ENCODE measurements at places on chromosomes 5 and 9. TPM values are rescaled to one million over a fixed set of nuclear protein-coding genes. Genes with fewer than 3 reads are reported as not detected.

DNA sequence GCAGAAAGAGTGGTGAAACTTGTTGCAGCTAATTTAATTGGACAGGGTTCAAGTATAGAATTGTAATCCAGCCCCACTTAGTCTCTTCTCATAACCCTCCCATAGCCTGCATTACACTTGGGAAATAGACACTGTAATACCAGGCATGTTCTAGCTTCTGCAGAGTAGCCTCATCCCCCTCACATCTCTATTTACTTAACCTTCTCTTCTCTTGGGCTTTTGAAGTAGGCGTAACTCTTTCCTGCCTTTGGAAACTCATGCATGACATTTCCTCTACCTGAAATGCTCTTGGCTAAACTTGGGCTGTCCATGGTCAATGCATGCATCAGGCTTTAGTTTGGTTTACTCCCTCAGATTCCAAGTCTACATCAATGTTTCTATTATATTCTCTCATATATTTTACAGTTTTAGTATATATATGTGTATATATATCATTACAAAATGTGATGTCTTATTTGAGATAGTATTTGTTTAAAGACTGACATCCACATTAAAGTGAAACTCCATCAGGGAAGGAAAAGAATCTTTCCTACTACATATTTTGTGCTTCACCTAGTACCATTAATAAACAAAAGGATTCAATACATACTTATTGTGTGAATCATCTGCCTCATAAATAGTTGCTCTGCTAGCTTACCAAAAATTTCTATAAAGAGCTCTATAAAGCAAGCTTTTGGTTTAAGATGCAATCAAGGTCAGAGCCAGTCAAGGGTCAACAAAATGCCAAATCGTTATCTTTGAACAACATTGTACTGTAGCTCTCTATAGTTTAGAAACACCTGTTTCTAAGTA, 1158.0 kb downstream of the MAT2B start:
- DNase-seq, result no peak

Gene OTULINL
- 8.9 TPM for total RNA-seq

Gene SYK
- total RNA-seq, result 2.7 TPM

Gene ANKRD20A1
- total RNA-seq, result 2.7 TPM

- DNase-seq, result no peak
These were observed 4.9 kb upstream of the IL4 start for GRCh38 chr5:132668706-132669454.

- peak; percentile 66 for DNase-seq
These were observed 1.7 kb upstream of the IRX1 start for GRCh38 chr5:3593771-3594509.

DNA sequence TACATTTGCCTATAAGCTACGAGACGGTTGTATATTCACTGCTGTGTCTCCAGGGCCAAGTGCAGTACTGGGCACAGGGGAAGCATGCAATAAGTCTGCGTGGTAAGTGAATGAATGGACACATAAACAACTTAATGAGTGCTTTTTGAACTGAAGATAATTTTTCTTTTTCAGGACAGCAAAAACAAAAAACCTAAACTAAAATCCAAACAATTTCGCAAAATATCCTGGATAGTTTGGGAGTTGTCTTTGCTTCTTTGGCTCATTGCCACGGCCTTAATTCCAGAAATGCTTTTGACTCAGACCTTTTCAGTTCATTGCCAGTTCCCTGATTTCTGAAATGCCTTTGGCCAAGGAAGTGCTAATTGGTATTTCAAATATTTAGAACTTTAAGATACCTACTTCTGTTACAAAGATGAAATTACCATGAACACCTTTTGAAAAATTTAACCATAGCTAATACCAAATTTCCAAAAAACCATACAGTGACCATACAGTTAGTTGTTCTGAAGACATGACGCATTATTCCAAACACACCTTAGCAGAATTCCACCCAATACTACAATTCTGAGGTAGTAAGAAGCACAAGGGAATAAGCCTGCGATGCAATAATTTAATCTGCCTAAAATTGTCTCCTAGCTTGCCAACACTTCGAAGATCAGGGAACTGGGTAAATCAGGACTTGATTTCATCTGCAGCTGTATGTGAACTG, 42.8 kb downstream of the TEK start:
- DNase-seq, result no peak

- DNase-seq, result no peak
These were observed 50.9 kb downstream of the OSTF1 start for GRCh38 chr9:75139201-75139600.

- DNase-seq, result no peak
These were observed 6.3 kb downstream of the DAPK1 start for GRCh38 chr9:87503927-87504326.

DNA sequence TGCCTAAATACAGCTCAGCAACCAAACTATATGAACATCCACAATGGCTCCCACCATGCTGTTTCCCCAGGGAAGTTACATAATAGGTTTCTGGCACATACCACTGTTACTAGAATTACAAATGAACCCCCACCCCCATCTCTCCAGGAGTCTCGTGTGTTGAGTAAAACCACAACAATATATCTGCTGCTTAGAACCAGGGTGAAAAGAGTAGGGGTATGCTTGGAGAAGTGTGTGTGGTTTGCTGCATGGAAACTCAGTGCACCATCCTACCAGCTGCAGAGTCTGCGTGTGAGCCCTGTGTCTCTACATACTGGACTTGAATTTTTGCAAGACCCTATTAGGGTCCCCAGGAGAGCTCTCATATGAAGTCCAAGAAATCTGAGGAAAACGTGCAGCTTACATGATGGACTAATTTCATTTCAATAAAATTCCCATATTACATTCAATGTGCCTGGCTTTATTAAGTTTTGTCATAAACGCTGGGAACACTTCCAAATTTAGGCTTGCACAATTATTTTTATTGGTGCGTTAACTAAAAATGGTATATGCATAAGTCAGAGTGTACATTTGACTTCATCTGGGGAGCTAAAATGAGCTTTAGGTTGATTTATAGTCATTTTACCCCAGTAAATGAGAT, 104.5 kb upstream of the NFIB start:
- DNase-seq, result no peak

Gene LCN2
- total RNA-seq, result not detected

DNA sequence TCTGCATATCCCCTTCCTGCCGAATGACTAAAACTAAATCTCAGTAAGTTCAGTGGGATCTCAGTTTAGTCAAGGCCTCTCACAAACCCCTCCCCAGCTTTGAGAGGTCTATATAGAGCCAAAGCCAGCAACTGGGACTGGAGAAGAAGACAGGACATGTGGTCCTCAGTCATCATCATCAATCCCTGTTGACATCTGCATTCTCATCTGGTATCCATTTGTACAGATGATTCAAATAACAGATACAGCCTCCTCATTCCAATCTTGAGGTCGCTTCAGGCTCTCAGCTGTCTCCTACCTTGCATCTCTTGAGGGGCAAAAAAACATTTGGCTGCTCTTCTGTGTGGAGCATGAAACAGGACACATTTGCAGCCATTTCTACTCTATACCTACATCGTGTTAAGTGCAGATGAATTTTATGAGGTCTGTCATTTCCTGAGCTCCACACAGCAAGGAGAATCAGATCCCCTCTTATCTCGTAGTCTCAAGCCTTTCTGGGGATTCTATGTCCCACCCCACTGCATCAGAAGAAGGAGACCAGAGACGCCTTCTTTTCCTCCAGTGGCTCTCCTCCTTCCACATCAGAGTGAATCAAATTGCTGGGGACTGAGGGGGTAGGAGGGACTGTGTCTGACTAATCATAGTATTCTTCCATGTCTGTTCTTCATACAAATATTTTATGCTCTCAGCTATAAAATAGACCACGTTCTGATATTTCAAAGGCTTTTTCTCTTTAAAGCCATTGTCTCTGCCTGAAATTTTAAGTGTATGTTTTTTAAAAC, 4.7 kb upstream of the RECK start:
- DNase-seq, result no peak

DNA sequence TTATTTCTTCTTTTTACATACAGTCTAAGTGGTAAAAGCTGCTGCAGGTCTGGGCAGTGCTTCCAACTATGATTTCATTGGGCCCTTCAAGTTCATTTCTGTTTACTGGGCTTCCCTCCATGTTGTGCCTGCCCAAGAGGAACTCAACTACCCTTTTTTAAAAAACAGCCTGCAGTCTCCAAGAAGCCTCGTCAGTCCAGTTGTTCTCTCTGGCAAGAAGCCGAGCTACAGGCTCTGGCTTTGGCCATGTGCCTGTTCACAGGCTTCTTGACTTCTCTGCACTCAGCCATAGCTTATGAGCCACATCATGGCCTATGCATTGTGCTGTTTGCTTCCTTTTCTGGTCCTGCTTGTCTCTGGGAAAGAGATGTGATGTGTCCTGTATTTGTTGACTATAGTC, 119.7 kb upstream of the PJA2 start:
- no peak for DNase-seq

- DNase-seq, result no peak
These were observed 269.8 kb upstream of the CDH9 start for GRCh38 chr5:27308153-27308552.

DNA sequence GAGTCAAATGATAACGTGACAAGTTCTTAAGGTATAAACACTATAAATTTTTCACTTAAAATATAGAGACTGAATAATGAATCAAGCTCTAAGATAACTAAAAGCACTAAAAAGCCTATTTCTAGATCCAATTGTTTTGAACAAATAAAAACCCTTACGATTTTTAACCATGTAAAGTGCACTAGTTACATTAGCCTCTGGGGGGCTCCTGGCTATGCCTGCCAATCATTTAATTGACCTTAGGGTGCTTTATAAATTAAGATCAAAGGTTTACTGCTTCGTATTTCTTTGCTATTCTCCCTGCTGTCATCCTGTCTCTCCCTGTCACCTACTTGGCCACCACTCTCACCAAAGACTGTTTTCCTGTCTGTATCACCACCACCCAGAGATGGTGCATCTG, 133.4 kb downstream of the ESM1 start:
- DNase-seq, result no peak

Data from endodermal cell (in vitro differentiated cells).